ENCODE measurements at places on chromosomes 3 and 15. TPM values are rescaled to one million over a fixed set of nuclear protein-coding genes. Genes with fewer than 3 reads are reported as not detected.

CSNK1G1 gene
- total RNA-seq: 27.0 TPM

CHRM5 gene
- 0.06 TPM for total RNA-seq

TFRC gene
- total RNA-seq: 94.4 TPM

SERINC4 gene
- total RNA-seq: not detected

MEIS2 gene
- total RNA-seq: 58.5 TPM

ST3GAL6 gene
- total RNA-seq: 12.0 TPM

DNAH12 gene
- total RNA-seq: 0.20 TPM

Data from cardiac ventricle fibroblast (primary cell).